ENCODE measurements at places on chromosomes 12 and 14. TPM values are rescaled to one million over a fixed set of nuclear protein-coding genes. Genes with fewer than 3 reads are reported as not detected.

KRT1 gene
- total RNA-seq: 3.0 TPM

TXNDC16 gene
- 5.2 TPM for total RNA-seq

RNASE7 gene
- total RNA-seq: not detected

MGST1 gene
- 1.4 TPM for total RNA-seq

SYT10 gene
- not detected for total RNA-seq

PDZRN4 gene
- not detected for total RNA-seq

KCNJ8 gene
- not detected for total RNA-seq

SIX4 gene
- total RNA-seq: 1.3 TPM

AMHR2 gene
- total RNA-seq: not detected

CEP128 gene
- total RNA-seq: 20.7 TPM

KRT77 gene
- not detected for total RNA-seq

EPS8 gene
- total RNA-seq: 2.7 TPM

SAMD15 gene
- total RNA-seq: 0.41 TPM

RD3L gene
- total RNA-seq: not detected

ADSS1 gene
- total RNA-seq: 1.1 TPM

PRH2 gene
- total RNA-seq: not detected

TEX22 gene
- 4.7 TPM for total RNA-seq

IQSEC3 gene
- 0.44 TPM for total RNA-seq

DIO2 gene
- total RNA-seq: not detected

ERH gene
- 390 TPM for total RNA-seq

Measured in activated T-helper 2 cell treated with anti-CD3 and anti-CD28 coated beads, Interferon-gamma antibody, Interleukin-2, Interleukin-4, amounts not matched to agents 10 μg/mL and 5 μg/mL and 100 μg/mL, durations not matched to agents 14 hours and 24 hours and 36 hours (primary cell).